SJCRH30 (cell line): ENCODE measurements at places on chromosomes 16 and 17. TPM values are rescaled to one million over a fixed set of nuclear protein-coding genes. Genes with fewer than 3 reads are reported as not detected.

CTRB2 gene
- total RNA-seq: 0.56 TPM in 1 of 2 replicates, not detected in the other

FAM20A gene
- 0.86 and 1.0 TPM in 2 replicates for total RNA-seq

CPHXL2 gene
- not detected in 2 replicates for total RNA-seq

ADGRG3 gene
- total RNA-seq: not detected in 2 replicates

UNC13D gene
- total RNA-seq: 1.4 and 3.2 TPM in 2 replicates

CNGB1 gene
- total RNA-seq: not detected in 2 replicates

OR3A3 gene
- not detected in 2 replicates for total RNA-seq

CPNE2 gene
- total RNA-seq: 33.1 and 39.0 TPM in 2 replicates
